ENCODE measurements at places on chromosomes 6 and 20. TPM values are rescaled to one million over a fixed set of nuclear protein-coding genes. Genes with fewer than 3 reads are reported as not detected.

The SYTL3 gene
- total RNA-seq: 5.7 TPM

The SMOC2 gene
- 37.2 TPM for total RNA-seq

The RALGAPB gene
- 27.6 TPM for total RNA-seq

The WFDC10A gene
- not detected for total RNA-seq

The PNLDC1 gene
- not detected for total RNA-seq

The WFDC5 gene
- not detected for total RNA-seq

The CDH4 gene
- total RNA-seq: not detected

The HBS1L gene
- 85.0 TPM for total RNA-seq

The PRSS16 gene
- not detected for total RNA-seq

The HUS1B gene
- total RNA-seq: 0.86 TPM

The DACT2 gene
- total RNA-seq: 0.48 TPM

The HLA-DOA gene
- 1.6 TPM for total RNA-seq

The ZFP64 gene
- 6.3 TPM for total RNA-seq

The TP53TG5 gene
- 2.2 TPM for total RNA-seq

The DIDO1 gene
- total RNA-seq: 38.9 TPM

The ATXN1 gene
- total RNA-seq: 40.2 TPM

The OPRL1 gene
- total RNA-seq: 0.48 TPM

The PCMT1 gene
- 130 TPM for total RNA-seq

The SMLR1 gene
- not detected for total RNA-seq

The ANGPT4 gene
- not detected for total RNA-seq

The HLA-DQA2 gene
- total RNA-seq: 2.8 TPM

The PSORS1C2 gene
- not detected for total RNA-seq

The CRISP2 gene
- not detected for total RNA-seq

The AGPAT4 gene
- total RNA-seq: 1.6 TPM

The ACSS1 gene
- 47.6 TPM for total RNA-seq

The TFEB gene
- 45.6 TPM for total RNA-seq

The CPXM1 gene
- 0.19 TPM for total RNA-seq

The POU5F1 gene
- 1.0 TPM for total RNA-seq

The ESF1 gene
- 15.1 TPM for total RNA-seq

The FOXS1 gene
- 6.1 TPM for total RNA-seq

The TINAG gene
- total RNA-seq: 0.70 TPM

The RBBP8NL gene
- total RNA-seq: not detected

The PTCHD4 gene
- total RNA-seq: 1.1 TPM

The GINS1 gene
- 0.43 TPM for total RNA-seq

The TREML2 gene
- total RNA-seq: 0.22 TPM

The PGC gene
- total RNA-seq: not detected

The KIF6 gene
- total RNA-seq: not detected

The PKHD1 gene
- 0.03 TPM for total RNA-seq

The CBLN4 gene
- 0.27 TPM for total RNA-seq

The APCDD1L gene
- total RNA-seq: 1.4 TPM

The METTL24 gene
- total RNA-seq: 2.0 TPM

The CRISP3 gene
- total RNA-seq: 0.32 TPM

The SIM1 gene
- 0.16 TPM for total RNA-seq

The KCNS1 gene
- total RNA-seq: 0.08 TPM

The EYA2 gene
- total RNA-seq: 0.40 TPM

The STMND1 gene
- not detected for total RNA-seq

The LY6G6D gene
- not detected for total RNA-seq
